ENCODE measurements at places on chromosomes 3 and 15.

GRCh38 chr3:10470120-10471053 lies 35.0 kb downstream of the ATP2B2 start:
- DNase-seq, result no peak

- DNase-seq, result no peak
Observed at GRCh38 chr15:52042051-52042851, 23.2 kb downstream of the MAPK6 start.

DNA sequence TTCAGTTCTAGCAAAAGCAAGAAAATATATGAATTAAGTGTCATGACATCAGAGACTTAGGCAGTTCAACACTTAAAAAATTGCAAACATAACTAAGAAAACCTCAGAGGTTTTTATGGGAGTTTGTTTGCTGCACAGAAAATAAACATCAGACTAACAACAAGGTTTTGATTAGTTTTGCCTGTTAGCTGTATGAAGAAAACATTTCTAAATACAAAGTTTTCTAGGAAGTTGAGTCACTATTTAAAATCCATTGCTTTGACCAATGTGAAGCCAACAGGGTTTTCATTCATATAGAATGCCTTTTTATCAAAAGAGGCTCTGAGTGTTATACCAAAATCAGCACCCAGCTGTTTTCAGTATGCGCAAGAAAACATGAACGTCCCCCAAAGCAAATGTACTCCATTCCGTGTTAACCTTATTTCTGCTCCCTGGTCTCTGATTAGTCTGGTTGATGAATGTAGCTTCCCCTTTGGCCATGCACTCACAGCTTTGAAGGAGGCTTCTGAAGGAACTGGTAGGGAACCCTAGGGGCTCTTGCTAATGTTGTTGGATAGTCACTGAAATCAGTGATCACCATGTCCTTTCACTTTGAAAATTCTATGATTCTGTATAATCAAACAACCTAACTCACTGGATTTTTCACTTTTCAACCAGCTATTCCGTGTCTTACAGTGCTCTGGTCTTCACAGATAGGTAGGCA lies 89.6 kb upstream of the TSEN2 start:
- no peak for DNase-seq

- DNase-seq, result no peak
Observed at GRCh38 chr3:30628901-30629590, 22.6 kb downstream of the TGFBR2 start.

DNA sequence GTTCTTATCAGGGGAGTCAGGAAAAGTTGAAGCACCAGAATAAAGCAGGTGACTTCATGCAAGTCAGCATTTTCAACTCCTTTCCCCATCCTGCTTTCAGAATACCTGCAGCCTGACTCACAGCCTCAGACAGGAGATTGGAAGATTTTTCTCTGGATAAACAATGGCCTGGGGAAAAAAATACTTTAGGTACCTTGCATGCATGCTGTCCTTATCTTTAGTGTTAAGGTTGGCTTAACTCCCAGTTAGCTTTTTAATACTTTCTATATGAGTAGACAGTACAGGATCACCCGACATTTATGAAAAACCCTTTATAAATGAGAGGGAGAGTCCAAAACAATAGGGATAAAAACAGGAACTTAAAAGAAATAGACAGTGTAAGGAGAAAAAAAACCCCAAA lies 53.6 kb downstream of the PAK2 start:
- peak; percentile 93 for DNase-seq

- DNase-seq, result no peak
Observed at GRCh38 chr3:185342459-185343174, 20.3 kb upstream of the MAP3K13 start.

GRCh38 chr3:63880653-63881052 lies 17.0 kb downstream of the ATXN7 start:
- no peak for DNase-seq

DNA sequence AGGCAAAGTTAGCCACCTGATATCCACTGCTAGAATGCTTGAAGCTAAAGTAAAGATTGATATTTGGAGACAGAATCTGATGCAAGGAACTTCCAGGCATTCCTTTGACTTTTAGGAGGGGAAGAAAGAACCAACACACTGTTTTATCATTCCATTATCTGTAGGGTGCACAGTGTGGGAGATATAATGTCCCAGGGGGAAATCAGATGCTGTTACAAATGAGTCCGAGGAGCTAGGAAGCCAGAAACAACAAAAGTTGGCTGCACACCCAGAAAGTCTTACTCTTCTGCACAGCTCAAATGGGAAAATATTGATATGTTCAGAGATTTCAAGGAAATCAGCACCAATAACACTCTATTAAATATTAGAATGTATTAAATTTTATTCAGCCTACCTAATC lies 113.6 kb upstream of the ROBO1 start:
- DNase-seq, result no peak

DNA sequence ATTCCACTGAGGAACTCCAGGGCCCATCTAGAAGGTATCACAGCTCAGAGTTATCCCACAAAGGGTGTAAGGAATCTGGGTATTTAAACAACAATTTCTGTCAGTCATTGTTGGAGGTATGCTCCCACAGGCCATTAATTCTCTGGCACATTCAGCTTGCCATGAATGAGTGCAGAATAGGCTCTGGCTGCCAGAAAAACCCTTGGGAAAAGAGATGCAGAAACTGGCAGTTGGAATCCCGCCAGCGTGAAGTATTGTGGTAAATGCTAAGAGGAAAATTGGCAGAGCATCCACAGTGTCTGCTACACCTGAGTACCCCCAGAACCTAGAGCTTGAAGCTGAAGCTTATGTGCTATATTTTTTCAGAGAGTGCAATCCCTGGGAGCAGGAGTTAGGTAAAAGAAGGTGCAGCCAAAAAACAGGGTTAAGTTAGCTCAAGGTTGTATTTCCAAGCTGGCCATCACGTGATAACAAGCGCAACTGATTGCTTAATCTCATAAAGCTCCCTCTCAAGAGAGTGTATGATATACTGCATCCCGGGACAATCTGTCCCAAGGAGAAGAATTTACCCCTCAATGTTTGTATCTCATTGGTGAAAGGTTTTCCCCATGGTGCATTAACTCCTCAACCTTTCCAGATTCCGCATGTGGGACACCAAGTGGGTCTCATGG lies 94.2 kb upstream of the ACP3 start:
- DNase-seq, result no peak

GRCh38 chr3:25904206-25904605 lies 114.3 kb downstream of the OXSM start:
- no peak for DNase-seq

- DNase-seq, result no peak
Observed at GRCh38 chr15:47846876-47847275, 129.6 kb downstream of the SEMA6D start.

DNA sequence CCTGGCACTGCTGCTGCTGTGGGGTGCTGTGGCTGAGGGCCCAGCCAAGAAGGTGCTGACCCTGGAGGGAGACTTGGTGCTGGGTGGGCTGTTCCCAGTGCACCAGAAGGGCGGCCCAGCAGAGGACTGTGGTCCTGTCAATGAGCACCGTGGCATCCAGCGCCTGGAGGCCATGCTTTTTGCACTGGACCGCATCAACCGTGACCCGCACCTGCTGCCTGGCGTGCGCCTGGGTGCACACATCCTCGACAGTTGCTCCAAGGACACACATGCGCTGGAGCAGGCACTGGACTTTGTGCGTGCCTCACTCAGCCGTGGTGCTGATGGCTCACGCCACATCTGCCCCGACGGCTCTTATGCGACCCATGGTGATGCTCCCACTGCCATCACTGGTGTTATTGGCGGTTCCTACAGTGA lies 2.1 kb downstream of the GRM2 start:
- DNase-seq, result no peak
